C1 segment of cervical spinal cord (tissue), 14 donors: ENCODE measurements at places on chromosomes 1 and 21.

DNA sequence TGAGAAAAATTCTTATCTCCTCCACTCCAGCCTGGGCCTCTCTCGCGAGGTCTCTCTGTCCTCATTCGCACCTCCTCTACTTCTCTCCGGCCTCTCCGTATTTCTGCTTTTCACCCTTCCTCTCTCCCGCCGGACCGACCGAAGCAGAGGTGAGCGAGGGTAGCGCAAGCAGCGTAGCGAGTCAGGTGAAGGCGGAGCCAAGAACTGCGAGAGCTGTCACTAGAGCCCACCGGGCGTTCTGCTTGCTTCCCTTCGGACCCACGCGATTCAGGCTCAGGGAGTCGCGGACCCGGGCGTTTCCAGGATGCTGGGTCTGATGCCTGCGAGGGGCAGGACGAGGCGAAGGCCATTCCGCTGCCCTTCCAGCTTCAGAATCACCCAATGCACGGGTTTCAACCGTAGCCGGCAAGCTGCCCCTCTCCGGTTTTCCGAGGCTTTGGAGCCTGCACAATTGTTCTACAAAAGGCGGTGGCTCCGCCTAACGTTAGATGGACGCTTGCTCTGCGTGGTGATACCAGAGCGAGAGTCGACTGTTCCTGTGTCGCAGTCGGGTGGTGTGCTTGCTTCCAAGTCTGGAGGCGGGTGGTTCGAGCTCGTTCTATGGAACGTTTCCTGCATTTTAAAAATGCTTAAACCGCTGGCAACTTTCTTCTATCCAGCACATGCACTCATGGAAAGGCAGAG, 310.2 kb downstream of the FAM72C start:
- no peak for DNase-seq

DNA sequence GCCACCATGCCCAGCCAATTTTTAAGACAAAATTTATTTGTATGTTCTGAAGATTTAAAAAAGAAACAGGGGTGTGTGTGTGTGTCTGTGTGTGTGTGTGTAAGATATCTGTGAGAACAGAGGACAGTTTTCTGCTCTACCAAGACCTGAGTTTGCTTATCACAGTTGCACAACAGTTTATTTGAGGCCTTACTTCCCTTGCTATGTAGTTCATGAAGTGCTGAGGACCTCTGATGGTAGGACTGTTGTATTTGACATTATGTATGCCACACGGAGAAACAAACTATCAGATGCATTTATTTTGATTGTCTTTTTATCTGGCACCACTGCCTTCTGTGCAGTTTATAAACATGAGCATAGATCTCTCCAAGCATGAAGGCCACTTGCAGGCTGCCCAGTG, 355.2 kb downstream of the PBX1 start:
- no peak for DNase-seq

GRCh38 chr1:21314743-21315396, 24.6 kb upstream of the ECE1 start:
- no peak for DNase-seq

DNA sequence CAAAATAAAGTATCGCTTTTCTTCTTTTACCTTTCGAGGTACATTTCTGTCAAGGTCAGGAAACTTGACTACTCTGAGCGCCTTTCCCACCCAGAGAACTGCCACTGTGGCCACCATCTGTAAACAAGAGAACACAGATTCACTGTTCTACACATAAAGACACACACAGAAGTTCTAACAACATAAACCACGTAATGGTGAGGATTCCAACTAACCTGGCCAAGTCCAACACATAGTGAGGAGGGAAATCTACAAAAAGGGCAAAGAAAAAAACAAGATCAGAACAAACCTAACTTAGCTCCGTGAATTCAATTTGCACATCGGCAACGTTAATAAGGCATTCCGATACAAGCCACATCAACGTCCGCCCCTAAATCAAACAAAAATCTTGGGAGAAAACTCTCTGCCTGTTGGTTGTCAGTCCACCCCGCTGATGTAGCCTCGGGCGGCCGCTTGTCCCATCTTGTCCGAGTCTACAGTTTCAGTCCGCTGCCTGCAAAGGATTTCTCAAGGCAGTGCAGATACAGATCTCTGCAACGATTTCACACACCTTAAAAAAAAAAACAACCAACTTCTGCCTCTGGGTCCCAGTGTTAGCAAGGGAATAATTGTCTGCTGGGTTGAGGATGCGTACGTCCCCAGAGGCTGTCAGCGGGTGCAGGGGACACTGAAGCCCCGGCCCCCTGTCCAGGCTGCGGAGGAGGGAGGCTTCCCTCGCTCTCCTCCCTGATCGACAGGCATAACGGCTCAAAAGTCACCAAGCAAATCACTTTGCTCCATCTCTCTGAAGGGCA, 1.0 kb downstream of the SLC35D1 start:
- DNase-seq = peak; percentile 61

DNA sequence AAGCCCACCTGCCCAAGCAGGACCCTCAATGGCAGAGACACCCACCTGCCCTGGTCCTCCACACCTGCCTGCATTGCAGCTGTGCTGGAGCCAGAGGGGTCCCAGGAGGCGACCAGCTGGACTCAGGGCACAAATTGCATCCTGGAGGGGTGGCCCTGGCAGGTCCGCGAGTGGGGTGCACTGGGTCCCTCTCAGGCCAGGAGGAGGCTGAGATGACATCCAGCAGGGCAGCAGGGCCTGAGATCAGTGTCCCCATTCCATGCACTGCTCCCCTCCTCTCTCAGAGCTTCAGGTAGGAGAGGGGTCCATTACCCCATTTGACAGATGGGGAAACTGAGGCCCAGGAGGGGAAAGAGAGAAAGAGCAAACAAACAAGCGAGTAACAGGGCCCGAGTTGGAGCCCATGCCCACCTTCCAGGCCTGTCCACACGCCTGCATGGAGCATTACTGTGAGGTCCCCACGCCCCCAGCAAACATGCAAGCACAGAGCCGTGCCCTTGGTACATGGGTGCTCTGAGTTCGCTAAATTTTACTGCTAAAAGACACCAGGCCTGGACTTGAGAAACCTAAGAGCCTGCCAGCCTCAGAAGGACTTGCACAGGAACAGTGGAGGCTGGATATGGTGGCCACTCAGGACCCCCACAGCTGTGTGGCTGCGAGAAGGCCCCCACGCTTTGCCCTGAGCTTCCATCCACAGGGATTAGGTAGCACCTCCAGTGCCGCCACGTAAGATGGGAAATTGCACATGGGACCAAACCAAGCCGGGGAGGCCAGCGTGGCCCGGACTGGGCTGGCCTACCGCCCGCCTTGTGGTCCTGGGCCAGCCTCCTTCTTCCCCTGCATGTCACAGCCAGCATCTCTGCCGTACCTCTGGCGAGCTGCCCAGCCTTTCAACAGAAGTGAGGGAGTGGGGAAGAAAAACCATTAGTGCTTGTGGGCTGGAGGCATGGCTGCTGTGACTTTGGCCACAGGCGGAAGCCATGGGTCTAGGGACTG, 7.4 kb downstream of the WNT3A start:
- DNase-seq = no peak

DNA sequence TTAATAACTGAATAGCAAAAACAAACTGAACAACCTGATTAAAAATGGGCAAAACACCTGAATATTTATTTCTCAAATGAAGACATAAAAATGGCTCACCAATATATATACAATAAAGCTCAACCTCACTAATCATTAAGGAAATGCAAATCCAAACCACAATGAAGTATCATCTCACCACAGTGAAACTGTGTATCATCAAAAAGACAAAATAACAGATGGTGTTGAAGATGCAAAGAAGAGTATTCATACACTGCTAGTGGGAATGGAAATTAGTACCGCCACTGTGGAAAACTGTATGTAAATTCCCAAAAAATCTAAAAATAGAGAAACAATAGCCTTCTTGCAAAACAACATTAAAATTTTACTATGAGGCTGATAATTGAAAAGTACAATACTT, 1660.1 kb upstream of the B3GALT2 start:
- no peak for DNase-seq

DNA sequence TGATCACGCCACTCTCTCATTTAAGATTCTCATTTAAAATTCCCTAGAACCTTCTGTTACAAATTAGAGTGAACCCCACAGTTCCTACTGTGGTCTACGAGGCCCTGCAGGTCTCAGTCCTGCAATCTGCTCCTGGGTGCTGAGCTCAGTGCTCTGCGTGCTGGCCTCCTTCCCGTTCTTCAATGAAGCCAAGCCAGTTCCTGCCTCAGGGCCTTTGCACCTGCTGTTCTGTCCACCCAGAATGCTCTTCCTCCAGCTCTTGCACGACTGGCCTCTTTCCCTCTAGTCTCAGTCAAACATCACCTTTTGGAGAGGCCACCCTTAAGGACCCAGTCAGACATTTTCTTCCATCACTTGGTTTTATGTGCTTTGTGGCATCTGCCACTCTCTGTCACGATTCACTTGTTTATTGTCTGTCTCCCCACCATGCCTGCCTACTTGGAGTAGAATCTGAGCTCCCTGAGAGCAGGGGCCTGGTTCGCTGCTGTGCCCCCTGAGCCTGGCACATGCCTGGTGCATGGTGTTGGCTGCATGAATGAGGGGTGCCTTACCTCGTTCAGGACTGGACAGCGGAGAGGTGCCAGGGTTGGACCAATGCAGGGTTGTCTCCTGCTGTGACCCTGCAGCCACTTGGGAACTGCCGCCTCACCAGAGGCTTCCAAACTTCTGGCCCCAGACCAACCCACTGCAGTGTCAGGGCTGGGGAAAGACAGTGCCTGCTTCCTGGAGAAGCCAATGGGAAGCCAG, 9.7 kb upstream of the H6PD start:
- no peak for DNase-seq

DNA sequence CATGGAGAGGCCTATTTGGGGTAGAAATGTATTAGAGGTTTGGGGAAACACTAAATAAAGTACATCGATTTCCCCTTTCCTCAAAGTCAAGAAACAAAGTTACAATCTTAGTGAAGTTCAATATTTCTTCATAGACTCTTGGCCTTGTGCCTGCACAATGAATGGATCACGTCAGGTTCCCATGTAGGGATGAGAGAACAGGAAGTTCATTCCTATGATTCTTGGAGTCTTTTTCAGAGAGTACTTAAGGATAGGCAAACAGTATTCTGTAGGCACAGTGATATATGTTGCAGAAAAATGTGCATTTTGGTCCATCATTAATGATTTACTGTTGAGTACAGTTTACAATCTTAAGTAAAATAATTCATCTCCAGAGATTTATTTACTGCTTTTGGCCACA, 275.5 kb downstream of the RGS7 start:
- DNase-seq = no peak

GRCh38 chr1:20507564-20508410, at the start of gene MUL1:
MUL1 (minus strand) TSS chr1:20508151; CDS start chr1:20508024, 127 bp downstream.
- peak; percentile 96 for DNase-seq

DNA sequence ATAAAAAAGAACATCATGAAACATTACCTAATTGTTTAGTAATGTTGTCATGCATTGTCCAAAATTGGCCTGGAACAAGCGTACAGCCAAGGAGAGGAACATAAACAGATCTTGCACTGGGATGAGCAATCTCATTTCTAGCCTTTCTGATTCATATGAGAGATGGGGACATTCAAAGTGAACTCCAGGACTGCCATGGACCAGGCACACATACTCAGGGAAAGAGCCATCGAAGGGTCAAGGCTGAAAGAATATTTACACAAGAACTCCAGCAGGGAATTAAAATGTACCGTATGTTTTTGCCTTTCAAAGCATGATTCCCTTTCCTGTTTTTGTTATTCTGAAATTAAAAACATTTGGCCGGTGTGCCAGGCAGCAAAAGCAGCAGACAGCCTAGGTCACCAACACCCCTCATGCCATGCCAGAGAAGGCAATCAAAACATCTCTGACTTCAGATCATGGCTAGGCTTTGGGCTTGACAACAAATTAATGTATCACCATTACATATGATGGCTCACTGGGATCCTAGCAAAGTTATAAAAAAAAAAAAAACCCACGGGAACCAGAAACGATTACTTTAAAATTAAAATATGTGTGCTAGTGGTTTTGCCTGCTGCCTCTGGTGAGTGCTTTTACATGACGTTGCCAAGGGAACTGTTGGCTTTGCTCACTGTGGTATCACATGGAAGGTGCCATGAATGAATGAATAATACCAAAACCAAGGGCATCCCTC, 159.8 kb downstream of the TGFBR3 start:
- DNase-seq = no peak

GRCh38 chr21:25862596-25862995, 127.8 kb downstream of the GABPA start:
- no peak for DNase-seq

DNA sequence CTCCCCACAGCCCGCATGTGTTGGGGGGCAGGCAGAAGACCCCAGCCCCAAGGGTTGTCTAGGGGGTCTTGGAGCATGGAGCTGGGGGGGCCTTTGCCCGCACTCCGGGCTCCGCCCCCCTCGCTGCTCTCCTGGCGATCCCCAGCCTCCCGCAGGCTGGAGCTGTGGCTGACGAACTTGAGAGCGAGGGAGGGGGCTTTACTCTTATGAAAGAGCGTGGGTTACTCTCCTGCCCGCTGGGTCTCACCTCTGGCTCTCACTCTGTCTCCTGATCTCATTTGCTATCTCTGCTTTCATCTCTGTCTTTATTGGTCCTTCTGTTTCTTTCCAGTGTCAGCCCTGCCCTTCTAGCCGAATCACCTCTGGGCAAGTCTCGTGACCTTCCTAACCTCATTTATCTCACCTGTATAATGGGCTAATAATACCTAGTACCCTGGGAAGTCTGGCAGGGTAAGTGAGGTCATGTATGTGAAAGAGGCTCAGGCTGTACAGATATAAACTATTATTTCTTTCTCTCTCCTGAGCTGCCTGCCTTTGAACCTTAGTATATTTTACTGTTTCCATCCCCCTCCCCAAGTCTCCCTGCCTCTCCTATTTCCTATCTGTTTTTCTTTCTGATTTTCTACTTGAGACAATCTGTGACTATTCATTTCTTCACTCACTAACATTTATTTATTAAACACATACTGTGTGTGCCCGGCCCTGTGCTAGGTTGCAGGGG, 731 bp downstream of the EFNA4 start:
- DNase-seq = no peak

- DNase-seq = no peak
These were observed 21.5 kb upstream of the LYST start for GRCh38 chr1:235888119-235888643.

- no peak for DNase-seq
These were observed 23.4 kb downstream of the DMAP1 start for GRCh38 chr1:44236490-44237272.

- DNase-seq = peak; percentile 12
These were observed 99.7 kb downstream of the NMNAT2 start for GRCh38 chr1:183318433-183318832.

- no peak for DNase-seq
These were observed at the start of gene SKI for GRCh38 chr1:2228157-2228594. SKI (plus strand) TSS chr1:2228319; CDS start chr1:2228767, 448 bp downstream.

- DNase-seq = no peak
These were observed 3.9 kb downstream of the JAK1 start for GRCh38 chr1:64962441-64962840.
